Peyer's patch (tissue), 4 donors: ENCODE measurements at places on chromosomes 11 and 22.

DNA sequence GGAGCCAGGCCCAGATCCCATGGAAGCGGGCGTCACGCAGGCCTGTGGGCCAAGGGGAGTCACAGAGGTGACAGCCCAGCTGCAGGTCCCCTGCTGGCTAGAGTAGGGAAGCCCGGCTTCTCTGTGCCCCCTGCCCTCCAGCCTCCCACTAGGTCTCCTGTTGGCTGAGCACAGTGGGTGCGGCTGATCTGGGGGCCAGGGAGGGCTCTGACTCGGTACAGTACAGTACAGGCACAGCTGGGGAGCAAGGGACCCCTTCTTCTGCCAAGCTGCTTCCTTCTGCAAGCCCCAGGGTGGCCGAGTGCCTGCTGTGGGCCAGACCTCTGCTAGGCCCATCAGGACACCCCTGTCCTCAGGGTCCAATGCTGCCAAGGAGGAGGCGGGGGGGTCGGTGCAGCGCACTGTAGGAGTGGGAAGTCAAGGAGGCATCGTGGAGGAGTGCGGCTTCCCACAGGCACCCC is 10.1 kb downstream of the SUSD2 start:
- no peak for DNase-seq

GRCh38 chr22:25797498-25798290 is 55.7 kb downstream of the MYO18B start:
- DNase-seq = no peak

- no peak for DNase-seq
These were observed at the start of gene TRPC6 for GRCh38 chr11:101583251-101584128. TSS of gene TRPC6 (minus strand) at chr11:101584007. CDS start at chr11:101583503, 504 bp downstream.

DNA sequence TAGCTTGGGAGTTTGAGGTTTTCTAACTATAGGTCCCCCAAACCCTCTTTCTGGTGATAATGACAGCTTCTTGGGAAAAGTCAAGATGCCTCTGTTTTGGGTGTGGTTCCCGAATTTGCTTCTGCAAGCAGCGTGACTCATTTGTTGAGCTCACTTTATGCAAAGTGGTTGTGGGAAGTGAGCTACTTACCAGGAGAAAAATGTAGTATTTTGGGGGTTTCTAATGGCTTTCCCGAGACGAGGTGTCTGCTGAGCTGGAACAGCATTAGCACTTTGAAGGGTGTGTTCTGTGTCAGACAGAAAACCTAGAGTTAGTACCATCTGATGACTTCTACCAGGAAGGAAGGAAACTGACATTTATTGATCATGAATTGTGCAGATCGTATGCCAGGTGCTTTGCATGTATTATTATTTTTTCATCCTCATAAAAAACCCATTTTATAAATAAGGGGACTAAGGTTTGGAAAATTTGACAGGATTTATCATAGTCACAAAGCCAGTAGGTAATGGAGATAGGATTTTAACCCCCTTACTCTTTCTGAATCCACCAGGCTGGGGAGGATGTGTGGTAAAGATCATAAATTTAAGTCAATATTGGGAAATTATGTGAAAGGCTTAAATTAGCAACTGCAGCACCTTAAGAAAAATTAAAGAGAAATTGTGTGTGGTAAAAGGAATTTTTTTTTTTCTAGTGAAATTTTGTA is 108.8 kb upstream of the CD44 start:
- no peak for DNase-seq

DNA sequence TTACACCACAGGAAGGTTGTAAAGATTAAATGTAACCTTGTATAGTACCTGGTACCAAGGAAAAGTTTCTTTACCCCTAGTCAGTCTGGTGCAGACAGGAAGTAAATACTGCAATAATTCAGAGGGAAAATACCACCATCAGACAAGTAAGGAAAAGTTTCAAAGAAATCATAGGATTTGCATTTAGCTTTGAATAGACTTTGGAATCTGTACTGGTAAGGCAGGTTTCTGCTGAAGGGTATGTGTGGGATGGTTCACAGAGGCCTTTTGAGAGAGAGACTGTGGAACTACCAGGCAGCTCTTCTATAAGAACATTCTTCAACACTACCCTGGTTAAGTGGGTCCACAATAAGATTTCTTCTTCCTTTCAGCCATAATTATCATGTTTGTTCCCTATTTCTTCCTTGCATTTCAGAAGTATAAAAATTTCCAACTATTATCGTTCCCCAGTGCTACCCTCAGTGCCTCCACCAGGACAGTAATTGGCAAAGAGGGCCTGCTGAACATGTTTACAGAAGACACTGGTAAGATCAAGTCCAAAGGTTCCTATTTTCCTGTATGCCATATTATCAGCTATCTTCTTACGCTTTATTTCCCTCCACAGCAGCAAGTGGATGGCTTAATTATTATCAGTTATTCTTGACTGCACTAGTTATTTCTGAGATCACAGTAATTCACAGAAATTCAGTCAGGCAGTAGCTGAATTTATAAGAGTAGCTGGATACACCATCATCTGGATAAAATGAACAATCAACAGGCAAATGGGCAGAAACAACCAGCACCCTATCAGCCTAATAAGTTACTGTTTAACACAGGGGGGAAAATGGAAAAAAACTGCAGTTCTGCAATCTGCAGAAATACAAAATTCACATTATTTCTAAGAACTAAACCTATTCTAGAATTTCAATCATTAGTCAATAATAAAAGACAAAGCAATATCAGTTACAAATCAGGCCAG is 48.5 kb downstream of the PITPNB start:
- DNase-seq = no peak

DNA sequence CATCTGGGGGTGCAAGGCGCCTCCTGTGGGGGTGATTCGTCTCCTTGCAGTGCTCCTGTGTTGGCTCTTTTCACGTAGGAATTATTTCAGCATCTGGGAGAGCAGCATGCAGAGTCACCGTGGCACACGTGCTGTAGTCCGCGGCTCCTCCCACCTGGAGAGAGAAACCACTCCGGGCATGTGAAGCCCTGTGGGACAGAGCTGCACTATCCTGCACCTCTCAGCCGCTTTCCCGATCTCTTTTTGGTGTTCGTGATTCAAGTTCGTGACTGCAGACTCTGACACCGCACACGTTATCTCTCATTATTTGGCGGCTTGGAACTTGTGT is 394.6 kb downstream of the TBC1D22A start:
- DNase-seq = no peak

- no peak for DNase-seq
These were observed 18.3 kb upstream of the MICALL1 start for GRCh38 chr22:37887584-37888378.

GRCh38 chr22:19974268-19974861 is 32.7 kb upstream of the TXNRD2 start:
- no peak for DNase-seq
